ENCODE measurements at places on chromosomes 7 and 10.

DNA sequence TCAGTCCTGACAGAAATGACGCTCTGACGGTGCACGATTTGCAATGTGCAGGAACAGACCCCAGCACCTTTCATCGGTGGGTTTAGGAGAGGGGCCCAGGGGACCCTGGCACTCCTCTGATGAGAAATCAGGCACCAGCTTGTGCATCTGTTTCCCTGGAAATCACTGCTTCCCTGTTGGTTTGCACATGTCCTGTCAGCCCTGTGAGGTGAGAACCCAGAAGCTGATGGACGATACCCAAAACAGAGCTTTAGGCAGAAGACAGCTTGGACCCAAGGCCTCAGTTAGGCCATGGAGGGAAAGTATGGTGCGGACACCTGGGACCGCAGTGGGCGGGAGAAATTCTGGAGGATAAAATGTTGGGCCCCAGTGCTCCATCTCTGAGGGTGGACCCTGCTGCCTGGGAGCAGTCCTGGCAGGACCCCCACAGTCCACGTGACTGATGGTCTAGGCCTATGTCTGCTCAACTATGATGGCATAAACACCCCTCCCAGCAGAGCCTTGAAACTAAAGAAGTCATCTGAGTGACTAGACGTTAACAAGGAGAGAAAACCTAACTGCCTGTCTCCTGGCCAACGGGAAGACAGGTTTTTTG is 242.8 kb downstream of the PTPRN2 start:
- no peak for DNase-seq

DNA sequence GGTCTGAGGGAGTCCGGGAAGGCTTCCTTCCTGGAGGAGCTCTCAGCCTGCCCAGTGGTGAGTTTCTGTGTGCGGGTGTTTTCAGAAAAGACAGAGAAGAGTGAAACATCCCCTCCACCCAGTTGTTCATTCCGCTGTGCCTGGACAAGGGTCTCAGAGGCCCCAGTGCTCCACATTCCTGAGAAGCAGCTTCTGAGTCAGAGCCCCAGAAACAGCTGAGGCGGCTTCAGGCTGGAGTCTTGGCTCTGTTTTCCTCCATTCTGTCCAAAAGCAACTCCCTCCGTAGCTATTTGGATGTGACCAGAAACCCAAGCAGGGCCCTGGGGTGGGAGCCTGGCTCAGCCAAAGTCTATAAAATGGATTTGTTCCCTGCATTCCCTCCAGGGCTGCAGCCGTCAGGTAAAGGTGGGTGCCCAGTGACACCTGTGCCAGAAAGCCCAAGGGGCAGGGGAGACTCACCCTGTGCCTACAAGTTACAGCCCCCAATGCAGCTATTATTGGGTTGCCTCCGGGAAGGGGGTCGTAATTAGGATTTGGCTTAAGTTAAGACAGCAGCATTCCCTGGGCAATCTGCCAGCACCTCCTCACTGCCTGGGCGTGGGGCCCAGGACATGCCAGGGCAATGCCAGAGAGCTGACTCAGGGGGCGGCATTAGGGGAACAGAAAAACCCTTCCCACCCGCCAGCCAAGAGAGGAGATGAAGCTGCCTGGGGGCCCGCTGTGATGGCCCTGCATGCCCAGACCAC is 13.1 kb upstream of the CAMK2G start:
- no peak for DNase-seq

GRCh38 chr10:32239769-32240168 is 107.2 kb downstream of the EPC1 start:
- DNase-seq = no peak

GRCh38 chr10:69044546-69044945 is 43.4 kb upstream of the SRGN start:
- no peak for DNase-seq

GRCh38 chr10:31171402-31172083 is 139.9 kb upstream of the ZNF438 start:
- DNase-seq = no peak

DNA sequence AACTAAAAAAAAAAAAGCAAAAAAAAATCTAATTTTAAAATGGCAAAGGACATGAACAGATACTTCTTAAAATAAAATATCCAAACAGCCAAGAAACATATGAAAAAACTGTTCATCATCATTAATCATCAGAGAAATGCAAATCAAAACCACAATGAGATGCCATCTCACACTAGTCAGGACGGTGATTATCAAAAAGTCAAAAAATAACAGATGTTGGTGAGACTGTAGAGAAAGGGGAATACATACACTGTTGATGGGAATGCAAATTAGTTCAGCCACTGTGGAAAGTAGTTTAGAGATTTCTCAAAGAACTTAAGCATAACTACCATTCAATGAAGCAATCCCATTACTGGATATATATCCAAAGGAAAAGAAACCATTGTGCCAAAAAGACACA is 30.2 kb downstream of the COBL start:
- DNase-seq = no peak

GRCh38 chr10:22624287-22624738 is 90.1 kb downstream of the PIP4K2A start:
- DNase-seq = no peak

GRCh38 chr7:1926908-1927306 is 256.8 kb downstream of the ELFN1 start:
- no peak for DNase-seq

DNA sequence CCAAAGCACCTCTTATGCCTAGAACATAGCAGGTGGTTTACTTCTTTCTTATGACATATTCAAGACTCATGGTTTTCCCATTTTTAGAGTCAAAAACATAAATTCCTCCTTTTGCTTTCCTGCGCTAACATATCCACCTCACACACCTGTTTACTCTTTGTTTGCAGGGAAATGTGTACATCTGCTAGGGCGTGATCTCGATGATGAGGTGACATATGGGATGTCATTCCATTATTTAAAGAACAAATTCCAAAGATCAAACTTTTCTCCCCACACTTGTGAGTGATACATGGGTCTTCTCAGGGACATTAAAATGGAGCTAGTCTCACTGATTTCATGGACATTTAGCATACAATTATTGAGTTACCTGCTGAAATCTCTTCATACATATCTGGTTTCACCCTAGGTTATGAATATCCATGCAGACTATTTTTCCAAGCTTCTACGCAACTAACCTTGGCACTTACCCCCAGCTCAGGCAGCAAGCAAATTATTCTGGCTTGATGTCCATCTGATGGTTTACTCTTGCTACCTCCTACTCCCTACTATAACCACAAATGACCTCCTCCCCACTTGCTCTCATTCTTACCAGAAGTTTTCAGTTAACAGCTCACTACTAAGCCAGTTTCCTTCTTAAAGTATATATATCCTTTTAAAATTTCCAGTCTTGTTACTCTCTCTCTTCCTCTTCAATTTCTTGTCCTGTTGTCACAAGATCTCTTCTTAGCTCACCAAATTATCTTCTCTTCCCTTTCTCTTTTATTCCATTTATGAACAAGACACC is 208.5 kb downstream of the RNLS start:
- no peak for DNase-seq

- DNase-seq = peak; percentile 19
Observed at GRCh38 chr10:88880282-88881076, 434 bp downstream of the STAMBPL1 start.

GRCh38 chr7:31957756-31958155 is 112.5 kb downstream of the PDE1C start:
- no peak for DNase-seq

DNA sequence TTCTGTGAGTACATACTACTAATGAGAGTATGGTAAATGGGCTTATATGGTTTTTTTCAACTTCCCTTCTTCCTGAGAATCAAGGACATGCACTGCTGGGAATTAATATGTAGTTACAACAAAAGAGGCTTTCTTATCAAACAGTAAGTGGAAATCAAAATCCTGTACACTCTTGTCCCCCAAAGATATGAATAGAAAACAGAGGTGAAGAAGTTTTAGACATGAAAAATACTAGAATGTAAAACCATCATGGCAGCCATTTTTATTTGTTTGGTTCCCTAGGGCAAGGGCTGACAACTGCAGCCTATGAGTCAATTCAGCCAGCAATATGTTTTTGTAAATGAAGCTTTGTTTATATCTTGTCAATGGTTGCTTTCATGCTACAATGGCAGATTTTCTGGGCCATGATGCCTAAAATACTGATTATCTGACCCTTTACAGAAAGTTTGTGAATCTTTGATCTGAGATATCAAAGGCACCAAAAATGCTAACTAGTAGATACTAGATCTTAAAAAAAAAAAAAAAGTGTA is 422.4 kb downstream of the PARD3 start:
- no peak for DNase-seq

- no peak for DNase-seq
Observed at GRCh38 chr7:78563191-78563590, 764.6 kb downstream of the PHTF2 start.

- DNase-seq = no peak
Observed at GRCh38 chr7:138204285-138204981, 128.2 kb downstream of the AKR1D1 start.

DNA sequence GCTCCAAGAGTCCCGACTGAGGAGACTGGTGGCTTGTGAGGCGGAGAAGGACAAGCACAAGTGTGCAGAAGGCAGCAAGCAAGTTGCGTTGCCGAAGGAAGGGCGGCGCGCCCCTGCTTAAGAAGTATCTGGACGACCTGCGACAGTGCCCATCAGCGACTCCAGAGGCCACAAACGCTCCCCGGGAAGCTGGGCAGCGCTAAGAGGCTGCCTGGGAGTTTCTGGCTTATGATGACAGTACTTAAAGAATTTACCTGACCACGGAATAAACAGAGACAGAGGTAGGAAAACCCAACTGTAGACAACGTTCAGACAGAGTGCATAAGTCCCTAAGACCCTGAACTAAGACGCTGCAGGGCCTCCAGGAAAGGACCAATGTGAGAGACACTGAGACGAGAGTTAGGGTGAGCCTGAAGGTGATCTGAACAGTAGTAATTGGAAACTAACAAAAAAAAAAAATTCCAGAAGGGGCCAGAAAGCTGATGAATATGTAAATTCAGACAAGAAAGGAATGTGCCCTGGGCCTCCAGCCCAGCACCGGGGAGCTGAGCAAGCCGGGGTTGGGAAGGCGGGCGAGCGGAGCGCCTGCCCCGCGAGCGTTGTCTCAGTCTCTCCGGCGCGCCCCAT is 1.0 kb downstream of the OSBPL3 start:
- no peak for DNase-seq

- no peak for DNase-seq
Observed at GRCh38 chr10:43125274-43125845, 12.9 kb upstream of the CSGALNACT2 start.

DNA sequence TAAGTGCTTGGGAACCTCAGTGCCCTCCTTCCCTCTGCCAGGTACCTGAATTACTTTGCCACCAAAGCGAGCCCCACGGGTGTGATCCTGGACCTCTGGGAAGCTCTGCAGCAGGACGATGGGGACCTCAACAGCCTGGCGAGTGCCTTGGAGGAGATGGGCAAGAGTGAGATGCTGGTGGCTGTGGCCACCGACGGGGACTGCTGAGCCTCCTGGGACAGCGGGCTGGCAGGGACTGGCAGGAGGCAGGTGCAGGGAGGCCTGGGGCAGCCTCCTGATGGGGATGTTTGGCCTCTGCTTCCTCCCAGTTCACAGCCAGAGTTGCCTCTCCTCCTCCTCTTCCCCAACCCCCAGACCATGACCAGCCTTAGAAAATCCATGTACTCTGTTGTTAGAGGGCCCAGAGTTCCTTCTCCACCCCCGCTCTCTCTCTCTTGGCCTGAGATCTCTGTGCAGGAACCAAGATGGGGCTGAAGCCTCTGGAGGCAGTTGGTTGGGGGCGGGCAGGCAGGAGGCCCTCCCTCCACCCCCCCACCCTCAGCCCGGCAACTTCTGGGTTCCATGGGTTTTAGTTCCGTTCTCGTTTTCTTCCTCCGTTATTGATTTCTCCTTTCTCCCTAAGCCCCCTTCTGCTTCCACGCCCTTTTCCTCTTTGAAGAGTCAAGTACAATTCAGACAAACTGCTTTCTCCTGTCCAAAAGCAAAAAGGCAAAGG is 19.8 kb upstream of the SLC29A3 start:
- DNase-seq = no peak

DNA sequence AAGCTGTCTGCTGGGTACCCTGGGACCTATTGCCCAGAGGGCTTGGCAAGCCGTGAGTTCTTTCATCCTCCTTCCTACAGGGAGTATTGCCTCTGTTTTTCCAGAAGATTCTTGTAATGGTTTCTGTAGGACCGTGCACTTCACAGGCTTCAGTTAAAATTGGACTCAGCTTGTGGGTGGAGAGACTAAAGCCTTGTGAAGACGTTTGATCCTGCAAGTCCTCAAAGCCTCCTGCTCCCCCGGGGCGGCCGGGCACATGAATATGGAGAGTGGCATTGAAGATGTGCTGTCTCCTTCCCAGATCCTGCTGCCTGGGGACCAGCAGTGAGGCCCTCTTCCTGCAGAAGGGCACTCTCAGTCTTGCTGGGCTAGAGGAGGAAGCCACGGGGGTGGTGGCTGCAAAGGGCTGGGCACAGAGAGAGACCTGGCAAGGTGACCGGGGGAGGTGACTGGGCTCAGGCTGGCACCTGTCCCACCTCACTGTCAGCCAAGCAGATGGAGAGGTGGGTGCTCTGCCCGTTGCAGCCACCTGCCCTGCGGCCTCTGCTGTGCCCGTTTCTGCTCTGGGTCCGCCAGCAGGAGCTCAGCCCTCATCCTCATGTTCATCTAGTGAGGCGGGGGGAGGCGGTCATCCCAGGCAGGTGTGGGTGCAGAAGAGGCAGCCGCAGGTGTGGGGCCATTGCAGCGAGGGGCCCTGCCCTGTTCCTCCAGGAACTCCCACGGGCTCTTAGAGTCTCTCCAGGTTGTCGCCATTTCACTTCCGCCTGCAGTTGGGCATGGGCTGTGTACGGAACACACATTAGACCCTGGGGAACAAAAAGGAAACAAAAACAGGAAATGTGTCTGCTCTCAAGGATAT is 55.7 kb downstream of the TMEM209 start:
- DNase-seq = no peak

- no peak for DNase-seq
Observed at GRCh38 chr7:29185613-29186012, 9.0 kb upstream of the CHN2 start.

DNA sequence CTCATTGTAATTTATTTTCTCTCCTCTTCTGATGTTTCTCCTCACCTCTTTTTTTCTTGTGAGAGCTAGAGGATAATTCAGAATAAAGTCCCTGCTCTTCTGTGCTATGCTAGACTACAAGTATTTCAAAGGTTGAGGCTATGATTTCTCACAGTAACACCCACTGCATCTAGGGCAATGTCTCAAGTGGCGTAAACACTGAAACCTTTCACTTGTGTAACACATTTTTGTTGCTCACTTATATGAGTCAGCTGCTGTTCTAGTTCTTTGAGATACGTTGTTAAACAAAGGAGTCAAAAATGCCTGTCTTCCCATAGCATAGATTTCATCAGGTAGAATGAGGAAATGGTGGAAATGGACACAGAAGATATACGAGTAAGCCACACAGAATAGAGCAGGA is 305.1 kb upstream of the PITRM1 start:
- peak; percentile 95 for DNase-seq

Data from trophoblast cell (in vitro differentiated cells and primary cell).